Nucleus accumbens (tissue), 56 donors: ENCODE measurements at places on chromosomes 16 and 17.

DNA sequence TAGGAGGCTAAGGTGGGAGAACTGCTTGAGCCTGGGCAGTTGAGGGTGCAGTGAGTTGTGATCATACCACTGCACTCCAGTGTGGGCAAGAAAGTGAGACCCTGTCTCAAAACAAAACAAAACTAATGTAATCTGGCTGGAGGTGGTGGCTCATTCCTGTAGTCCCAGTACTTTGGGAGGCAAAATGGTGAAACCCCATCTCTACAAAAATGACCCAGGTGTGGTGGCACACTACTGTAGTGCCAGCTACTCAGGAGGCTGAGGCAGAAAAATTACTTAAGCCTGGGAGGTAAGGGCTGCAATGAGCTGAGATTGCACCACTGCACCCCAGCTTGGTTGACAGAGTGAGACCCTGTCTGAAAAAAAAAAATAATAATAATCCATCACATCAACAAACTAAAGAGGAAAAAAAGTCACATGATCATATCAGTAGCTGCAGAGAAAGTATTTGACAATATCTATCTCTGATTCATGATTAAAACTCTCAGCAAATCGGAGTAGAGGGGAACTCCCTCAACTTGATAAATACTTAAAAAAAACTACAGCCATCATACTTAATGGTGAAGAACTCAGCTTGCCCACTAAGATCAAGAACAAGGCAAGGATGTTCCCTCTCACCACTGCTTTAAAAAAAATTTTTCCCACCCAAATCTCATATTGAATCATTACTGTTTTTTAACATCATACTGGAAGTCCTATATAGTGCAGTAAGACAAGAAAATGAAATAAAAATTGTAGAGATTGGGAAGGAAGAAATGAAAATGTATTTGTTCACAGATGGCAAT, 31.0 kb downstream of the DHRS7B start:
- no peak for DNase-seq

DNA sequence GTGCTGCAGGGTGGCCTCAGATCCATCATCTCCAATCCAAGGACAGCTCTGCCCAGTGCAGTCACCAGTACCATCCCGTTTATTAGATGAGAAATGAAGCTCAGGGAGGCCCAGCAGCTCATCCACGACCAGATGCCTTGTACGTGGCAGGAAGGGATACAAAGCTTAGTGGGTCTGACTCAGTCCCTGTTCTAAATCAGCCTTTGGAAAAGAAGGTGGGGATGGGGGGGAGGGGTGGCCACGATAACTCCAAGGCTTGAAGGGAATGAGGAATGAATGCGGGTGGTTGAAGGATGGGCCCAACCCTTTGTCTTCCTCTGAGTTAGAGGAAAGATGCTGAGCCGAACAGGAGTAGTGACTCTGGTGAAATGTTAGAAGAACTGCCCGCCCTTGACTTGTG, 25.8 kb downstream of the LLGL2 start:
- DNase-seq, result no peak

GRCh38 chr17:1976000-1976682, 49.0 kb downstream of the RTN4RL1 start:
- DNase-seq, result no peak

GRCh38 chr17:27603880-27604794, 26.9 kb upstream of the LGALS9 start:
- no peak for DNase-seq

- DNase-seq, result no peak
Observed at GRCh38 chr16:30567991-30568638, 3.4 kb downstream of the ZNF688 start.

- DNase-seq, result no peak
Observed at GRCh38 chr16:74107795-74108610, 188.6 kb upstream of the PSMD7 start.

- DNase-seq, result no peak
Observed at GRCh38 chr16:23827057-23827456, 8.7 kb upstream of the PRKCB start.

DNA sequence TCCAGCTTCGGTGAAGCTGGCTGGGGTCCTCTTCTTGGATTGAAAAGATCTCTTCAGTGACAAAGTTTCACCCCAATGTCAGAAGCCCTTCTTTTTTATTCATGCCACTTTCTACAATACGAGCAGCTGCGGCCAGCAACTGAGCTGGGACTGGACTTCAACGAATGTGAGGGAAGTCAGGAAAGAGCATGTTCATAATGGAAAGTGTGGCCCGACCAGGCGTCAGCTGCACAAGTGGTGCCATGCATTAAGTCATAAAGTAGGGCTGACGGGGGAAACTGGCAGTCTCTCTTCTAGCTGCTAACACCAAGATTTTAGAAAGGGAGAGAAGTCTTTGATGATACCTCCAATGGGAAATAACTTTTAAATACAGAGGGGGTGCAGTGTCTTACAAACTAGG, 192.6 kb downstream of the PARN start:
- no peak for DNase-seq

DNA sequence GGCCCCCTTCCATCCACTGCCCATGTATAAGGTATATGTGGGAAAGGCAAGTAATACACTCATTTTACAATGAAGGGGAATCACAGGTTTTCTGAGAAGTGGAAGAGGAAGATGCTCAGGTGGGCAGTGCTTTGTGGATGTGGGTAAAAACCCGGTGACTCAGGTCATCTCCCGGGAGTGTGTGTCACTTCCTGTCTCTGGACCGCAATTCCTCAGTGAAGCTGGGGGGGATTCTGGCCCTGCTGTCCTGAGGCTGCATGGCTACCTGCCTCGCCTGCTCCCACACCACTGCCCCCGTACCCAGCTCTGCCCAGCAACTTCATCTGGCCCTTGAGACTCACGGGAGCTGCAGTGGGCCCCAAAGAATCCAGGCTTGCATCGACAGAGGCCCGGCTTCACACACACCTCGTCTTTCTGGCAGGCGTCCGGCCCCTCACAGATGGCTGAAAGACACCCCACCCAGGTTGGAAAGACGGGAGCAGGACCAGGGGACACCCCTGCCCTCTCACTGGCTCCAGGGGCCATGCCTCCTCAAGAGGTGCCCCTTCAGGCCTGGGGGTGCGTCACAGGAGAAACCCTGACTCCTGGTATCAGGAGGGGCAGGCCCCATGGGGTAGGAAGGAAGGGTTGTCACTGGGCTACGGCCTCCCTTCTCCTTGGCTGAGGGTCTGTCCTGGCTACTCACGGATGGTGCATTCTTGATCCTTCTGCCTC, 882 bp downstream of the SCARF1 start:
- no peak for DNase-seq

- peak; percentile 43 for DNase-seq
Observed at GRCh38 chr17:57747221-57748017, 2.3 kb upstream of the CCDC182 start.

GRCh38 chr17:45929344-45929743, 35.0 kb downstream of the MAPT start:
- DNase-seq, result no peak

DNA sequence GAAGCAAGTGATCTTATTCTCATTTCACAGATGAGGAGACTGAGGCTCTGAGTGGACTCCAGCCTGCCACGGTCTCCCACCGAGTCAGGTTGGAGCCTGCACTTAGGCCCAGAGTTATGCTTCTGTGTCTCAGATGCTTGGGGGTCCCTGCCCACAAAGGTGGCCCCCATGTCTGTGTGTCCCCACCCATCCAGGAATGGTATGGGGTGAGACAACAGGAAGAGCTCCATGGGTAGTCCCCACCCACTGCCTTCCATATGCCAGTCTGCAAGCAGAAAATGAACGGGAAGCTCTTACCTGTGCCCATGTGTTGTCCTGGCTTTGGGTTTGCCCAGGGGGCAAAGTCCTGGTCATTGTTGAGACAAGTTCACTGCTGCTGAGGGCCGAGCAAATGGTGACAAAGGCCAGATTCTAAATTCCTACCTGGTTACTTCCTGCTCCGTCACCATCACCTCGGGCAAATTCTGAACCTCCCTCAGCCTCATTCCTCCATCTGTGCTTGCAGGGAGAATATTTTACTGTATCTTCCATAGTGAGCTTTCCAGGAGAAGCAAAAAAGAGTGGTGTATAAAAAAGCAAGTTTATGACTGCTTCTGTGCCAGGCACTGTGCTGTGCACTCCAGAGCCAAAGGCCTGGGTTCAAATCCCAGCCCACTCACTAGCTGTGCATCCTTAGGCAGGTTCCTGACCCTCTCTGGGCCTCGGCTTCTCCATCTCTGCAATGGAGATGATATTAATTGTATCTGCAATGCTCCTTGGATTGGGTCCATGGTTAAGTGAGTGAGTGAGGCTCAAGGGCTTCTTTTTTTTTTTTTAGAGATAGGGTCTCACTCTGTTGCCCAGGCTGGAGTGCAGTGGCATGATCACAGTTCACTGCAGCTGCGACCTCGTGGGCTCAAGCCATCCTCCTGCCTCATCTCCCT, 9.3 kb downstream of the IL4R start:
- DNase-seq, result no peak

GRCh38 chr17:82007495-82008257, 15.0 kb downstream of the CENPX start:
- DNase-seq, result no peak

- DNase-seq, result no peak
Observed at GRCh38 chr17:76146053-76146851, 5.2 kb upstream of the FOXJ1 start.

DNA sequence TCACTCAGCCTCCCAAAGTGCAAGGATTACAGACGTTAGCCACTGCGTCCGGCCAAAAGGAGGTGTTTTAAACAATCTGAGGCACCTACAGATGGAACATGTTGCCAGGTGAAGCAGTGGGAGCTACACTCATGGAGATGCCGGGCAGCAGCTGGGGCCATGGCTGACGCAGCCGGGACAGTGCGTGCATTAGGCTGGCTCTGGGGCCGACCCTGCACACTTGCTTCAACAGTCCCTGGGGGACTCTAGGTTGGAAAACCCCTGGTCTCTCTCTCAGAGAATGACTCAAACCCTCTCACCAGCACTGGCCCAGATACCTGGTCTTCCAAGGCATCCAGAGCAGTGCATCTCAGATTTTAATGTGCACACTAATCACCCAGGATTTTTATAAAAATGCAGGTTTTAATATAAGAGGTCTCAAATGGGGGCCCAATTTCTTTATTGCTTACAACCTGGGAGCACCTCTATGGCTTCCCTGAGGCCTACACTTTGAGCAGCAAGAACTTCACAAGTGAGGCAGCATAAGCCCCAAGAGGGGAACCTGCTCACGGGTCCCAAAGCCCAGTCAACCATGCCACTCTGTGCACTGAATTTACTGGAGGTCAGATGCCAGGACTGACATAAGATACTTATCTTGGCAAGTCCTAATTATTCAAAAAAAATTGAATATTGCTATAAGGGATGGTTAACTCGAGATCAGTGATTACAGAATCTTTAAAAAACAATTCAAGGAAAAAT, 70.8 kb upstream of the TRAP1 start:
- no peak for DNase-seq

DNA sequence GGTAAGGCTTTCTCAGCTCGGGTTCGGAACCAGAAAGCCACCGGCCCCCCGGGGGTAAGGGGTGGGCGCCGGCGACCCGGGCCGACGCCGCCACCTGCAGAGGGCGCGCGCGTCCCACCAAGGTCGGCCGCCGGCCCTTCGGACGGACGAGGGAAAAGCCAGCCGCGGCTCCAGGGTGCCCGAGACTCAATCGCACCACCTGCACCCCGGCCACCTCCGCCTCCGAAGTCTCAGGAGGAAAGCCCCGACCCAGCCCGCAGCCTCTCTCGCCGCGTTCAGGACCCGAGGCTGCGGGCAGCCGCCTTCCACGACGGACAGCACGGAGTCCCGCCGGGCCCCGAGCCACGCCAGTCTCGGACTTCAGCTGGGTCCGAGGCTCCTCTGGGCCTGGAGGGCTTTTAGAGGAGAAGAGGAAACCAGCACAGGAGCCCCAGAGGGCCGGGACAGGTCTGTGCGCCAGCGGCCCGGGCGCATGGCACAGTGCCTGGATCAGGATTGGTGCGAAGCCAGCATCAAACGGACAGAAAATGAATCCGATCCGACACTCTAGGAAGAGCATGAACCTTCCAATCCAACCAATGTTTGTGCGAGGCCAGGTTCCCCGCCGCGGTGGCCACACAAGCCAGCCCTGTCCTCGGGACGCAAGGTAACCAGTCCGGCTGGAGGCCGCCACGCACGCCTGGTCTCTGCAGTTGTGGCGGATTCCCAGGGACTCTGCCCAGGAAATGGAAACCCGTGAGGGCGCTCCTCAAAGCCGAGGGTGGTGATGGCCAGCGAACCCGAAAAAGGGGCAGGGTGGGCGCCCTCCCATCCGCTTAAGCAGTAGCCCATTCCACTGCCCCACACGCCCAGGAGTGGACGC, 6.7 kb downstream of the CBX8 start:
- peak; percentile 33 for DNase-seq

- no peak for DNase-seq
Observed at GRCh38 chr17:55324296-55324978, 59.7 kb downstream of the HLF start.

DNA sequence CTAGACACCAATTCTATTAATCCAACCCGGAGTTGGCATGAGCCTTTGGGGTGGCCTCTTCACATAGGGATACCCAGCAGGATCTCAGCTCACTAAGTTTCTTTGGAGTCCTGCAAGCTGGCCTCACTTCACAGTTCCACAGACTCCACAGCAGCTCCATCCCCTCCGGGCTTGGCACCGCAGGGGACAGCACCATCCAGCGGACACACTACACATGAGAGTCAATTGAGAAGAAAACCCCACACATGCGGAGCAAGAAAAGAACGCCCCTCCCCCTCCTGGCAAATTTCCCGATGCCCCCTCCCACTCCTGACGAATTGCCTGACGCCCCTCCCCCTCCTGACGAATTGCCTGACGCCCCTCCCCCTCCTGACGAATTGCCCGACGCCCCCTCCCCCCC, 31.1 kb downstream of the KLHDC4 start:
- DNase-seq, result no peak

DNA sequence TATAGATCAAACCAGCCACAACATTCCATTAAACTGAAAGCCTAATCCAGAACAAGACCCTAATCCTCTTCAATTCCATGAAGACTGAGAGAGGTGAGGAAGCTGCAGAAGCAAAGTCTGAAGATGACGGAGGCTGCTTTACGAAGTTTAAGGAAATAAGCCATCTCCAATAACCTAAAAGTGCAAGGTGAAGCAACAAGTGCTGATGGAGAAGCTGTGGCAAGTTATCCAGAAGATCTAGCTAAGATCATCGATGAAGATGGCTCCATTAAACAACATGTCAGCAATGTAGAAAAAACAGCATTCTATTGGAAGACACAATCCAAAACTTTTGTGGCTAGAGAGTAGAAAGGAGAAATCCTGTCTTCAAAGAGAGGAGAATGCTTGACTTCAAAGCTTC, 69.6 kb downstream of the KANSL1 start:
- DNase-seq, result no peak
